Kidney epithelial cell (primary cell): ENCODE measurements at places on chromosomes 1 and 21.

- no peak for DNase-seq
Observed at GRCh38 chr1:213041443-213041842, 9.6 kb upstream of the RPS6KC1 start.

DNA sequence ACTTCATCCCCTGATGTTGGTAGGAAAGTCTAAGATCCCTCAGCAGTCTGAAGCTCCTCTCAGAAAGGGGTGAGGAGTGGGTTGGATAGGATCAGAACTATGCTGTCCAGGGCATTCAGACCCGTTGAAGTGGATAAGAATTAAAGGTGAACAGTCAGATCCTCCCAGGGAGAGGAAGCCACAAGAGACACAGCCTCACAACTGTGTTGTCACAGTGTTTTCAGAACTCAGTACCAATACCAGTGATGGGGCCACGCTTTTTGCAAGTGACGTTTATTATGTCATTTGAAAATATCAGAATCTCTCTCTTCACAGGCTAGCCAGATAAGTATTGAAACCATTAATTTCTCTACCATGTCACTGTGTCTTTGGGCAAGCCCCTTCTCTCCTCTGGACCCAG, 15.4 kb upstream of the EPS15 start:
- DNase-seq, result no peak

DNA sequence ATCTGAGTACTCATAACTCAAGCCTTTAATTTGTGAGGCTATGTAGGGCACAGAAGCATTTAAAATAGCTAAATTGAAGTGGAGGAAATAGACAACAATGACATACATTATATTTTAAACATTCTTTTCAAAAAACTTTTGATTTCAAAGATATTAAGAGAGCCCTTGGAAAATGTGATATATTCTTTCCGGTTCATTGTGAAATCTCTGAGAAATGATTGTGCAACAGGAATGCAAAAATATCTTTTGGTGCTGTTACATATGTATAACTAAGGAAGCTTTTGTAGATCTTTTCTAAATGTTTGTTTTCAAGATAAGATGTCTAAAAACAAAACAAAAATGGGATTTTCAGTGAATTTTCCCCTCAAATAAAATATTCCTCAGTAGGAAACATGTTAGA, 185.2 kb downstream of the LEPR start:
- DNase-seq, result no peak

- no peak for DNase-seq
Observed at GRCh38 chr21:35332841-35333426, 283.8 kb upstream of the RUNX1 start.

GRCh38 chr21:15052459-15052763, 12.4 kb downstream of the NRIP1 start:
- DNase-seq, result no peak

- DNase-seq, result no peak
Observed at GRCh38 chr1:47524272-47524671, 86.4 kb downstream of the FOXD2 start.

- DNase-seq, result no peak
Observed at GRCh38 chr1:29096231-29096886, 27.3 kb downstream of the TMEM200B start.

GRCh38 chr21:25858325-25858724, 123.6 kb downstream of the GABPA start:
- DNase-seq, result no peak

- DNase-seq, result no peak
Observed at GRCh38 chr1:57142999-57143398, 177.2 kb upstream of the C8B start.

GRCh38 chr1:109487261-109487660, 3.6 kb downstream of the ATXN7L2 start:
- DNase-seq, result no peak
